Breast epithelium (tissue), 4 donors: ENCODE measurements at places on chromosomes 16 and 17. TPM values are rescaled to one million over a fixed set of nuclear protein-coding genes. Genes with fewer than 3 reads are reported as not detected.
A peak's percentile ranks its signal among the peaks of the same experiment; 100 is the strongest.

The NOMO2 gene
- 49.3 TPM for total RNA-seq

The SLX1B gene
- 11.7 TPM for total RNA-seq

DNA sequence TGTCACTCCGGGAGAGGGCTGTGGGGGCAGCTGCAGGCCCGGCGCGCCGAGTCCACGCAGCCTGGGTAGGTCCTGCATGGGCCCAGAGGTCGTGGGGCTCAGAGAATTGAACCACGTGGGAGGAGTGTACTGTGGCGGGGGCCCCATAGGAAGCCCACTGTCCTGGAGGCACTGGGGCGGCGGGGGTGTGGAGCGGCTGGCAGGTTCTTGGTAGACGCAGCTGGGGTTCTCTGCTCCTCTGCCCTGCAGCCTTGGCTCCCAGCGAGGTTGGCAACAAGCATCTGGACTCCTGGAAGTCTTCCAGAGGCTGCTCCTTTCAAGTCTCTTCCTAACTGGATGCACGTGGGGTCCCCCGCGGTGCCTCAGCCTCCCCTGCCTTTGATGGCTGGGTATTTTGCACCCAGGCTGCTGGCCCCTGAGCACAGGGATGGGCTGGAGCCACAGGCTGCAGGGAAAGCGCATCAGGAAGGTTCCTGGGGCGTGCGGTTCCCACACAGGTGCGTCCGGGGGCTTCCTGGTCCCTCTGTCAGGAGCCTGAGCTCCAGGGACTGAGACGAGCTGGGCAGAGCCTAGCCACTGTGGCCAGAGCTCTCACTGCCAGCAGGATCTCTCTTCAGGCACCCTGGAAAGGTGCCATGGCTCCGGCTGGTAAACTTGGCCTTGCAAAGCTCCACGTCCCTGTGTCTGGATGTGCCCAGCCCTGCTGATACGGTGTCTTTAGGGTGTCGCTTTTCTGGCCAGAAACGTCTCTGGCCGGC, 9.3 kb downstream of the KCTD5 start:
- no peak for DNase-seq

DNA sequence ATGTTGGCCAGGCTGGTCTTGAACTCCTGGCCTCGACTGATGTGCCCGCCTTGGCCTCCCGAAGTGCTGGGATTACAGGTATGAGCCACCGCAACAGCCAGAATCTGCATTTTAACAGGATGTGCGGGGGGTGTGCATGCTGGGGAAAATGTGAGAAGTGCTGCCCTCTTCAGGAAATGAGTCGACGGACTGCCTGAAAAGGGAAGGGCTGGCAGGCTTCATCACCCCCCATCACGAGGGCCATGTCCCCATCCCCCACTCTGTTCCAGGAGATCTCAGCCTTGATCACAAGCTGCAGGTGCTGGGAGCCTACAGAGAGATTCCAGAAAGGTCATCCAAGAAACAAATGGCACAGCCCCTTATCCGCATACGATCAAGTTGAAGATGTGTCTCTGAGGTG, 195.3 kb upstream of the RPL38 start:
- DNase-seq: no peak

GRCh38 chr16:86962913-86963312, 354.3 kb downstream of the C16orf95 start:
- no peak for DNase-seq

The CCL4 gene
- 5.2 TPM for total RNA-seq

GRCh38 chr17:60559995-60560859, 34.2 kb upstream of the APPBP2 start:
- DNase-seq: no peak

The ABCC6 gene
- total RNA-seq: 3.8 TPM

The INTS2 gene
- total RNA-seq: 15.2 TPM

DNA sequence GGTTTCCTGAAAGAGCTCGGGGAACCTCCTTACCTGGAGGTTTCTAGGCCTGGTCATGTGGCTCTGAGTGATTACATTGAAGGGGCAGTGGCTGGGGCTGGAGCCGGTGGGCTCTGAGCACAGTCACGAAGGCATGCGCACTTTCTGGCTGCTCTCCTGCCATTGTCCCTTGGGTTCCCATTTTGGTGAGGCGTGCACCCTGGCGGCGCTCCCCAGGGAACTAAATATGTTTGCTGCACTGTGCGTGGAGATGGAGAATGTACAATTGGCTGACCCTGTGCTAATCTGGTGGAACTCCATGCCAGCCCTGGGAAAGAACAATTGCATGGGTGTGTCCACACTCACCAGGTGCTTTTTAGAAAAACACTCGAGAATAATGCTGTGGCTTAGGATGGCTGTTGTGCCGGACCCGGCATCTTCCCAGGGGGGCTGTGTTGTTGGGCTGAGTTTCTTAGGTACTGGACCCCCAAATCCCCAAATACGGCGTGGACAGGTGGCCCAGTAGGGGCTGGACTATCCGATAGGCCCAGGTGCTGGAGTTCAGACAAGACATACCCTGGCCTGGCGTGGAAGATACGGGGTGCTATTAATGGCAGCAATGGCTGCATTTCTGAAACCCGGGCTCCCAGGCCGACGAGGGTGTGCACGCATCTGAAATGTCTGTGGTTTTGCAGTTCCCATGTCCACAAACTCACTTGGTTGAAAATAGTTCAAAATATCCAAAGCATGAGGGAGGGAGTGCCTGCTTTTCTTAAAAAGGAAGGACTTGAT, 230.5 kb downstream of the SEC14L1 start:
- no peak for DNase-seq

DNA sequence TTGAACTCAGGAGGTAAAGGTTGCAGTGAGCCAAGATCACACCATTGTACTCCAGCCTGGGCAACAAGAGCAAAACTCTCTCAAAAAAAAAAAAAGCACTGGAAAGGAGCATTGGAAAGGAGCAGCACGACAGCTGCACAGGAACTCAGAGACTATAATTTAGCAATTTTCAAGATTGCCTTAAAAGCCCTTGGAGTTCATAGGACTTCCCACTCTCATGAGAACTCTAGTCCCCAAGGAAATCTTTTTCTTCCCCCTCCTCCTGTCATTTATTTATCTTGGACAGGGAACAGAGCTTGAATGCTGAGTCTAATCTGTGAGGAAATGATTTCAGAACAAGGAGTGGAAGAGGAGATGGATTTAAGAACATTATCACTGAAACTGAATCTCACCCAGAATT, 69.0 kb downstream of the PLXDC1 start:
- DNase-seq: no peak

The USP6 gene
- total RNA-seq: 0.33 TPM

- DNase-seq: no peak
Measured at GRCh38 chr17:9890124-9890523, 14.9 kb downstream of the RCVRN start.

The RGS11 gene
- total RNA-seq: 3.1 TPM

DNA sequence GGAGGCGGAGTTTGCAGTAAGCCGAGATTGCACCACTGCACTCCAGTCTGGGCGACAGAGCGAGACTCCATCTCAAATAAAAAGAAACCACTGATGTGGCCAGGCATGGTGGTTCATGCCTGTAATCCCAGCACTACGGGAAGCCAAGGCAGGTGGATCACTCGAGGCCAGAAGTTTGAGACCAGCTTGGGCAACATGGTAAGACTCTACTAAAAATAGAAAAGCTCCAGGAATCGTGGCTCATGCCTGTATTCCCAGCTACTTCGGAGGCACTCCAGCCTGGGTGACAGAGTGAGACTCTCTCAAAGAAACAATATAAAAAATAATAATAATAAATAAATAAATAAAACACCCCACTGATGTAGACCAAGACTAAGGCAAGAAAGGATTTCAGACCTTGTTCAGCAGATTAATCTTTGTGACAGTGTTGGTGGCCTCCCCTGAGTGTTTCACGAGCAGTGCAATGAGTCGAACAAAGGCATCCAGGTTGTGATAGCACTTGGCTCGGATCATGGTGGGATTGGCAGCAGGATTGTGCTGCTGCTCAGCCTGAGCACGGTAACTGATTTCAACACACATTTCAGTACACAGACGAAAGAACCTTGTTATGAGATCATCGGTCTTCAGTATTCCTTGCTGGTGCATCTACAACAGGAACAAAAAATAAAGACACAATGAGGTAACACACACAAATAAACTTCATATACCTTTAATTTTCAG, 18.6 kb downstream of the SETD6 start:
- DNase-seq: no peak

The CD79B gene
- total RNA-seq: 3.4 TPM

- no peak for DNase-seq
Measured at GRCh38 chr16:19994466-19995170, 79.1 kb downstream of the GPR139 start.

The CEP131 gene
- total RNA-seq: 6.9 TPM

- peak; percentile 62 for DNase-seq
Measured at GRCh38 chr17:73307130-73307529, 4.7 kb downstream of the CDC42EP4 start.

DNA sequence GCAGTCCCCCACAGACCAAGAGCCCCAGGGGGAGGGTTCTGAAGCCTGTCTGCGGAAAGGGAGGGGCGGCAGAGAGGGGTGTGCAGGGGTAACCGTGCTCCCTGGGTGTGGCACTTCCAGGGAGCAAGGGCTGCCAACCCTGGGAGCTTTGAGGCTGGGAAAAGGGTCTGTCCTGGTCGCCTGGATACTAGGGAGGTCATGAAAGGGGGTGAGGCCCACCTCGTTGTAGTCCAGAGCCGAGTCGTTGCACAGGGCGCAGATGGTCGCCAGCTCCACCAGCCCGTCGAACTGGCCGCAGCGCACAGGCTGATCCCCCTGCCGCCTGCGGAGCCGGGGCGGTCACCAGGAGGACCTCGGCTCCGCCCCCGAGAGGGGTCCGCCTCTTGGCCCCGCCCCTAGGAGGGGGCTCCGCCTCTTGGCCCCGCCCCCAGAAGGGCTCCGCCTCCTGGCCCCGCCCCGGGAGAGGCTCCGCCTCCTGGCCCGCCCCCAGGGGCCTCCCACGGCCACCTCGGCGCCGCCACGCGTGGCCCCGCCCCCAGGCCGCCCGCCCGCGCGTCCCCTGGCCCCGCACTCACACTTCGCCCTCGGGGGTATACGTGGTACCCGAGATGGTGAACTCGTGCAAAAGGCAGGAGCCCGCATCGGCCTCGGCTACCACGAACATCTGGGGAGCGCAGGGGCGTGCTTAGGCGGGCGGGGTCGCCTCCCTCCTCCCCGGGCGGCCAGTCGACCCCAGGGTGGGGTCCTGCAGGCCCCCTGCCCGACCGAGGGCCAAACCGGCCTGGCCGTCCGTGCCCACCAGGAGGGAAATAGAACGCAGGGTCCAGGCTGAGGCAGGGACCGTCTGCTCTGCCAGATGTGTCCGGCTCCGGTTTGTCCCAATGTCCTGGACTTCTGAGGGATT, 19.5 kb downstream of the ATP2A3 start:
- no peak for DNase-seq

DNA sequence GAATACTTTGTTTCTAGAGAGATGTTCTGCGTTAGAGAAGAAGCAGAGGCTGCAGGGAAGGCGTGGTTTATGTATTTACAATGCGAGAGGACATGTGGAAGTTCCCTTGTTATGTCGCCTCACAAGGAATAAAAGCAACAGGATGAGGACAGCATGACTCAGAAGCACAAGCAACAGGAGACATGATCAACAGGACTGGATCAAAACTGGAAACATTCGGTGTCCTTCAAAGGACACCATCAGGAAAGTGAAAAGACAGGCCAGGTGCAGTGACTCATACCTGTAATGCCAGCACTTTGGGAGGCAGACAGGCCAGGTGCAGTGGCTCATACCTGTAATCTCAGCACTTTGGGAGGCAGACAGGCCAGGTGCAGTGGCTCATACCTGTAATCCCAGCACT, 52.6 kb downstream of the CCDC57 start:
- no peak for DNase-seq

The ST6GALNAC2 gene
- 10.5 TPM for total RNA-seq

DNA sequence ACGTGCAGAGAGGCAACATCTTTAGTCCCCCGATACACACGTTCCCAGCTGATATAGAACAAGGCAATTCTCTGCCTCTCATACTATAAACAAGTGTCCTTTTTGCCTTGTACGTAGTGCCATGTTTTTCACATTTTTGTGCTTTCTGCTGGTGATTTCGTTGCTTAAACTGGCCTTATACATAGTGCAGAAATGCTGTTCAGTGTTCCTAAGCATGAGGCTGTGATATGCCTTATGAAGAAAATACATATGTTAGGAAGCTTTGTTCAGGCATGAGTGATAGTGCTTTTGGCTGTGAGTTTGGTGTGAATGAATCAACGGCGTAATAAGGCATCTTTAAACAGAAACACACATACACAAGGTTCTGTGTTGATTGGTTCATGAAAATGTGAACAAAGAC, 77.2 kb downstream of the KATNIP start:
- DNase-seq: no peak

GRCh38 chr16:81453091-81453728, 8.6 kb downstream of the CMIP start:
- no peak for DNase-seq

GRCh38 chr17:50205963-50206505, 4.6 kb upstream of the COL1A1 start:
- DNase-seq: no peak

The CLEC18A gene
- total RNA-seq: 0.80 TPM

GRCh38 chr16:69555437-69555836, 10.3 kb upstream of the NFAT5 start:
- DNase-seq: no peak
